ENCODE measurements at places on chromosomes 6 and 20.

DNA sequence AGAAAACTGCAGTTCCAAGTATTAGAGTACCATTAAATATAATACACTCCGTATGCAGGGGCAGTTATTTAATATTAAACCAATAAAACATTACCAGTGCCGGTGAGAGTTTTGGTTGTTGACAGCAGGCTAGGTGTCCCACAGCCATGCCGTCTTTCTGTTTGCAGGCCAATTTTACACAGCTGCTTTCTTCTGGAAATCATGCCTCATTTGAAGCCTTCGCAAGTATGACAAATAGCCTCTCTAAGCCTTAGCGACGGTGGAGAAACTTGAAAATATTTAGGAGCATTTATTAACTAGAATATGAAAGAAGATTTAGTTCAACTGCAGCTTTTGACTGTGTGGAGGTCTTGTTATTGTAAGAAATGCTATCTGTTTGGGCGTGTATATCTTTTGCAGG is 226.0 kb downstream of the BMP2 start:
- DNase-seq = no peak

DNA sequence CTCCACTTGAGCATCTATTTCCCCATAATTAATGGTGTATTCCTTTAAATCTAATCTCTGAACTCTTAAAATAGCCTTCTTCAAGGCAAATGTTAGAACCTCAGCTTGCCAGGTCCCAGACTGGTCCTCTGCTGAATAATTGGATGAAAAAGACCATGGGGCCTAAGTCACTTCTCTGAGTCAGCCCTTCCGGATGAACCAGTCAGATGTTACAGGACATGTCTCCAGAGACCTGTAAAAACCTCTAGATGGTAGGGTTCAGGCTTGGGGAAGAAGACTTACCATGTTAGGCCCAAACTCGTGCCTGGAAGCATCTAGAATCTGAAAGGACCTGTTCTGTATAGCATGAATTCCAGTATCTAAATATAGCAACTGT is 97.3 kb downstream of the CDKAL1 start:
- peak; percentile 68 for DNase-seq

DNA sequence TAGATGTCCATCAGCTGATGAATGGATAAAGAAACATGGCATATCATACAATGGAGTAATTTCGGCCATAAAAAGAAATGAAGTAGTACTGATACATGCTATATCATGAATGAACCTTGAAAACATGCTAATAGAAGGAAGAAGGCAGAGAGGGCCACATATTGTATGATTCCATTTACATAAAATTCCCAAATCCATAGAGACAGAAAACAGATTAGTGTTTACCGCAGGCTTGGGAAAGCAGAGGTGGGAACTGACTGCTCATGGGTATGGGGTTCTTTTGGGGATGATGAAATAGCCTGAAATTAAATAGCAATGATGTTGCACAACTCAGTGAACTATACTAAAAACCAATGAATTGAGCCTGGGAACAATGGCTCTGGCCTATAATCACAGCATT is 58.3 kb downstream of the SERAC1 start:
- DNase-seq = no peak

DNA sequence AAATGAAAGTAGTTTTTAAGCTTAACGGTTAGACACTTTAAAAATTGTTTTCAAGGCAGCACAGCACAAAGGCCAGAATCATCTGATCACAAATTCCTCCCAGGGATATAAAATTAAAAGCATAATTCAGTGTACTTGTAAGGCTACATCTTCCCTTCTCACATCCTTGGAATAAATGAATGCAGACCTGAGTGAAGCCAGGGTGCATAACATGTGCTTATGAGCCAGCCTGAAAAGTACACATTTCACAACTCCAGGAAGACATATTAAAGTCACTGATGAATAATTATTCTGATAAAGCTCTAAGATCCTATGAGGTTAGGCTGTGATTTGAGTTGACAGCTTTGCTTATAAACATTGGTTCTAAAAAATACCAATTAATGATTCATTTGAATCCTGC is 163.6 kb downstream of the BTBD9 start:
- DNase-seq = no peak

DNA sequence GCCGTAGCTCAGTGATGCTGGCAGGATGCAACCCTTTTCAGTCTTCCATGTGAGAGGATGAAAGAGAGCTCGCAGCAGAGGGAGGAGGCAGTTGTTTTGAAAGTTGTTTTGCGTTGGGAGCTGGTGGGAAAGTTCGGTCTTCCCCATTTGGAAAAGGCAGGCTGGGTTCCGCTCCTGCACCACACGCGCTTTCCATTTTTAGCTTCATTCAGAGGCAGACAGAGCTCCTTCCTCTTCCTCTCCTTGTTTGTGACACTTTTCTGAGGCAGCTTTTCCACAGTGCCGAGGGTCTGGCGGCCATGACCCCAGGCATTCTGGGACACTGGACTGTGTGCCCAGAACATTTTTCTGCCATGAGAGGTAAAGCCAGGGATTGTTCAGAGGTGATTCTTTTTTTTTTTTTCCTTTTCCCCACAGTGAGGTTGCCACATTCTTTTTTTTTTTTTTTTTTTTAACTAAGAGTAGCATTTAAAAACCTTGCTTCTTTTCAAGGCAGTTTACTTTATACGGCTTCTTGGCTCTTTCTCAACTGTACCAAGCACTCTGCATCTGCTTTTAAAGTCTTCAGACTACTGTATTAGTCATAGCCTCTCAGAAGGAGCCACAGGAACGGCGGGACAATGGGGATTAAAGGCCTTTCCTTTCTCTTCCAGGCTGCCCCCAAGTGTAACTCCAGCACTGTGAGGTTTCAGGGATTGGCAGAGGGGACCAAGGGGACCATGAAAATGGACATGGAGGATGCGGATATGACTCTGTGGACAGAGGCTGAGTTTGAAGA is 1.6 kb downstream of the PRDM1 start:
- DNase-seq = no peak

GRCh38 chr6:144710207-144710606 is 425.1 kb downstream of the UTRN start:
- no peak for DNase-seq

DNA sequence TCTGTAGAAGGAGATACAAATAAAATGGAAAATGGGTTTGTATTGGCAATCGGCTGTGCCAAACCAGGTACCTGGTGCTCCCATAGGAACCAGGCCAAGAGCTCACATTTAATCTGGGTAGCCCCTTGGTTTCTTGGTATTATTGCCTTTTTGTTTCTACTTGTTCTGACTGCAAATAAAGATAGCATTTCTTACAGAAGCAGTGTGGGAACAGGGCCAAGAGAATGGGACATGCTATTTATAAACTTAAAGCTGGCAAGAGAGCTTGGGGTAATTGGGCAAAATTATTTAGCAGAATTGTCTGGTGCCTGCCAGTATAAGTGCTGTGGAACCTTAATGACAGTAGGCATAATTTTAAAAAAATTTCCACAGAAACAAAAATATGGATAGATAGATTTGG is 113.5 kb upstream of the GLP1R start:
- DNase-seq = peak; percentile 76

GRCh38 chr6:45074439-45074838 is 253.7 kb upstream of the RUNX2 start:
- no peak for DNase-seq

GRCh38 chr20:33636776-33637175 is 25.4 kb upstream of the C20orf144 start:
- DNase-seq = no peak

DNA sequence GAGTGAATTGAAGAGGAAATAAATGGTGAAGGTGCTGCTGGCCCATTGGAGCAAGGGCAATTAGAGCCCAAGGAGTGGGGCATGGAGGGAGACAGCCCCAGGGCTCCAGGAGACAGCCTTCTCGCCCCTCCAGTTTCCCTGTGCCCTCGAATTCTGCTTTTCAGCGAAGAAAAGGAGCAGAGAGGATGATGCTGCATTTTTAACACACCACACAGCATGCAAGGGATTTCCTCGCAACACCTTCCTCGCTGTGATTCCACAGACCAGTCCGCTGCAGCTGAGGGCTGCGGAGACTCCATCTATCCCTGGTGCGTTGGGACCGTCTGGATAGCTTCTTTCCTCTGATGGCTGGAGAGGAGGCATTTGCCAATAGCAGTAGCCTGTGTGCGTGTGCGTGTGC is 41.7 kb downstream of the PTCHD4 start:
- DNase-seq = peak; percentile 30

DNA sequence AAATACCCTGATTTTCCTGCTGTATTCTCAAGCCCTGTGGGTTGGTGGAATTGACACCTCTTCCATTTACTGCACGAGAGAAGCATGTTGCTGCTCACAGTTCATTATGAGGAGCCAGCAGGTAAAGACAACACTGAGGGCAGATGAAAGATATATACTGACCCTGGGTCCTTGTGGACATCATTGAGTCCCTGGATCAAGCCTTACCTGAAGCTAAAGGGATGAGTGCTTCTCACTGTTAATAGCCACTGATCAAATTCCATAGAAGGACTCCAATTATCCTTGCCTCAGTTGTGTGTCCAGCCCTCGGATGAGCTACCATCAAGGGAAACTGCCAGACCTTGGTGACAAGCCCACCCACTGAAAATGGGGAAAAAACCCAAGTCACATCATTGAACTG is 7.7 kb upstream of the SIGLEC1 start:
- DNase-seq = no peak

- no peak for DNase-seq
Observed at GRCh38 chr20:20711413-20711812, 1.0 kb downstream of the RALGAPA2 start.

GRCh38 chr20:39813190-39813829 is 851.2 kb downstream of the DHX35 start:
- DNase-seq = no peak

DNA sequence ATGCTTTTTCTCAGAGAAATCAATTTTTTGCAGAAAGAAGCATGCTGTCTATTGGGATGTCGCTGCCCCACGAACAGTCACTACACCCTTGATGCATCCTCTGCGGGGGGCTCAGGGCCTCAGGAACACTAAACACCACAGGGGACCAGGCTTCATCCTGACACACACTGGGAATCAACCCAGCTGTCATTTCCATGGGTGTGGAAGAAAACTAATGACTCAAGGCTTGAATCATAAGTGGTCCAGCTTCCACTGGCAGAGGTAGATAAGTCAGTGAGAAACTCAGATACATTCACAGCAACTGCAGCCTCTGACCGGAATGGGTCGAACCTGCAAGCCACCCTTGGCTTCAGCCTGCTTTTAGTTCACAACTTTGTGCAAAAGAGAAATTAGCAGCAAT is 81.3 kb upstream of the SPTLC3 start:
- no peak for DNase-seq

DNA sequence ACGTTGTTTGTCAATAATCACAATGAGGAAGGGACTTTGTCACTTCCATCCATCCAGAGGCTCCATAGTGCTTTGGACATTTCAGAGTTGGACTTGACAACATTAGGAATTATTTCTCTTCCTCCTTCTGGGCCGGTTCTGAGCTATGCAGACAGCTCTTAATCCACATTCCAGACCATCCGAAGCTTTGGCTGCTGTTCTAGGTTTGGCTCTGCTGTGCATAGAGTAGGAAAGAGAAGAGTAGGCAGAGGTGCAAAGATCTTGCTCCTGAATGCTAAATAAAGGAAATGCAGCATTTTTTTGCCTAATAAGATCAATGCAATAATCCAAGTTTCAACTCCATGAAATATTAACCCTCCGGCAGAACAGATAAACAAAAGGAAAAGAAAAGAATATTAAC is 251.8 kb upstream of the PRND start:
- DNase-seq = no peak

DNA sequence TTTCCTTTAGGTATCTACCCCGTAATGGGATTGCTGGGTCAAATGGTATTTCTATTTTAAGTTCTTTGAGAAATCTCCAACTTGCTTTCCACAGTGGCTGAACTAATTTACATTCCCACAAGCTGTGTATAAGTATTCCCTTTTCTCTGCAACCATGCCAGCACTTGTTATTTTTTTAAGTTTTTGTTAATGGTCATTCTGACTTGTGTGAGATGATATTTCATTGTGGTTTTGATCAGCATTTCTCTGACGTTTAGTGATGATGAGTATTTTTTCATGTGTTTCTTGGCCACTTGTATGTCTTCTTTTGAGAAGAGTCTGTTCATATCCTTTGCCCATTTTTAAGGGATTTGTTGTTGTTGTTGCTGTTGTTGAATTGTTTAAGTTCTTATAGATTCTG is 871.1 kb downstream of the KIF16B start:
- DNase-seq = no peak

- DNase-seq = no peak
Observed at GRCh38 chr6:18667612-18668011, 280.5 kb downstream of the RNF144B start.

- DNase-seq = no peak
Observed at GRCh38 chr20:2230726-2231488, 64.9 kb upstream of the TGM3 start.

- no peak for DNase-seq
Observed at GRCh38 chr6:157429248-157429647, 48.3 kb downstream of the ZDHHC14 start.

GRCh38 chr6:36848658-36849441 is 9.6 kb upstream of the CPNE5 start:
- no peak for DNase-seq

DNA sequence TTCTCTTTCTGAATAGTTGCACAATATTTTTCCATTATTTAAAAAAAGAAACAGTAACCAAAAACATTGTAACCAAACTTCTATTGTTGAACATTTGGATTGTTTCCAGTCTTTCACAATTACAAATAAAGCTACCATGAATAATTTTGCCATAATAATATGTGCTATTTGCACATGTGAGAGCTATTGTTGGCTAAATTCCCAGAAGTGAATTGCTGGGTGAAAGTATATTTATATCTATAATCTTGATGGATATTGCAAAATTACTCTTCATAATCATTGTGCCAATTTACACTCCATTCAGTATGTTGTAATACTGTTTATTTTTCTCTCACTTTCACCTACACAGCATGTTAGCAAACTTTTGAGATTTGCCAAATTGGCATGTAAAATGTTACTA is 36.6 kb upstream of the SLC22A16 start:
- DNase-seq = peak; percentile 28

- DNase-seq = no peak
Observed at GRCh38 chr6:150894935-150895552, 29.5 kb downstream of the MTHFD1L start.

DNA sequence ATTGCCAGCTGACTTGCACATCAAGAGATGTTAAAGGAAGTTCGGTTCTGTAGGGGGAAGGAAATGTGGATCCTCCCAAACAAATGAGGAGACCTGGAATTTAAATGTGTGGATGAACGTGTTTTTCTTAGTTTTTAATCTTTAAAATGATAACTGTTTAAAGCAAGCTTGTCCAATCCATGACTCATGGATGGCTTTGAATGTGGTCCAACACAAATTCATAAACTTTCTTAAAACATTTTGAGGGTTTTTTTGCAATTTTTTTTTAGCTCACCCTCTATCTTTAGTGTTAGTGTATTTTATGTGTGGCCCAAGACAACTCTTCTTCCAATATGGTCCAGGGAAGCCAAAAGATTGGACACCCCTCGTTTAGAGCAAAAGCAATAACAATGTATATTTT is 12.6 kb downstream of the TUBB2B start:
- no peak for DNase-seq
